ENCODE measurements at places on chromosomes 7 and 10. TPM values are rescaled to one million over a fixed set of nuclear protein-coding genes. Genes with fewer than 3 reads are reported as not detected.

The AGR2 gene
- polyA plus RNA-seq = not detected

The RNF133 gene
- polyA plus RNA-seq = not detected

The MKX gene
- 0.66 TPM for polyA plus RNA-seq

The COL26A1 gene
- 20.6 TPM for polyA plus RNA-seq

The GTPBP10 gene
- 23.0 TPM for polyA plus RNA-seq

The HMX3 gene
- polyA plus RNA-seq = not detected

The WDR86 gene
- polyA plus RNA-seq = 9.1 TPM

The EPHA1 gene
- polyA plus RNA-seq = 60.7 TPM

The PLA2G12B gene
- polyA plus RNA-seq = not detected

The MACC1 gene
- polyA plus RNA-seq = 5.2 TPM
